ENCODE measurements at places on chromosomes 1 and 21.

DNA sequence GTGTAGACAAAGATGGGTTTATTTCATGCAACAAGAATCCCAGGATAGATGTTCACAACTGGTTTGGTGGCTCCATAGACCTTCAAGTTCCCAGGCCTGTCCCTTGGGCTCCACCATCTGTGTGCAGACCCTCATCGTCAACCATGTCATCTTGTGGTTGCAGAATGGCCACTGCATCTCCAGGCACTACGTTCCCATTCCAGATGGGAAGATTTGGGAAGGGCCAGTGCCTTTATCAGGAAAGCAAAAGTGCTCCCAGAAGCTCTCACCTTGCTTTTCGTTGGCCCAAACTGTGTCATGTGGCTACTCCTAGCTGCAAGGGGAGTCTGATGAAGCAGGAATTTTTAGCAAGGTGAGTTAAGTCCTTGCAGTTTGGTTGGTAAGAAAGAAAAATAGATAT is 12.8 kb downstream of the TMCC2 start:
- no peak for DNase-seq

- no peak for DNase-seq
Observed at GRCh38 chr21:35046263-35046624, 2.9 kb downstream of the RUNX1 start.

DNA sequence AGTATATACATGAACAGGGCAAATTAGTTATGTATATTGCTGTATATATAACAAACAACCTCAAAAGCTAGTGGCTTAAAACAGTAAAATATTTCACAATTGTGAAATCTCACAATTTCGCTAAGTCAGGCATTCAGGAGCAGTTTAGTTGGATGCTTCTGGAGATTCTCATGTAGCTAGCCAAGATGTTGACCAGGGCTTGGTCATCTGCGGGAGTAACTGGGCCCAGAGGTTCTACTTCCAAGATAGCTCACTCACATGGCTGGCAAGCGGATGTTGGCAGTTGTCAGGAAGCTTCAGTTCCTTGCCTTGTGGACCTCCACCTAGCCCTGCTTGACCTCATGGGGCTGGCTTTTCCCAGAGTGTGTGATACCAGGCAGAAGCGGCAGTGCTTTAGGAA is 95.6 kb downstream of the TTC3 start:
- DNase-seq, result no peak

DNA sequence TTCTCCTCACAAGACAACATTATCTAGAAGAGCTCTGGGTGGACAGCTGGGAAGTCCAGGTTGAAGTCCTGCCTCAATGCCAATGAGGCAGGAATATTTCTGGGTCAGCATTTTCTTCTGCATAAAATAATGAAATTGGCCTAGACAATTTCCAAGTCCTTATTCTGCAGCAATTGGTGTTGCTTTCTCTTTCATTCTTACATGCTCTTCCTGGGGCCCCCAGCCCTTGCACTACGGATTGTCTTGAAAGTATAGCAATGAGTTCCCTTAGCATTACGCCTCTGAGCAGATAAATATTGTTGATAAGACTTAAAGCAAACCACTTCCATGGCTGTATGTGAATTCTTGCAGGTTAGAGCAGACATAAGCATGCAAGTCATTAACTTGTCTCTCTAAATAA is 188.5 kb downstream of the TGFBR3 start:
- peak; percentile 34 for DNase-seq

- no peak for DNase-seq
Observed at GRCh38 chr1:211511947-211512346, 20.0 kb upstream of the RD3 start.

DNA sequence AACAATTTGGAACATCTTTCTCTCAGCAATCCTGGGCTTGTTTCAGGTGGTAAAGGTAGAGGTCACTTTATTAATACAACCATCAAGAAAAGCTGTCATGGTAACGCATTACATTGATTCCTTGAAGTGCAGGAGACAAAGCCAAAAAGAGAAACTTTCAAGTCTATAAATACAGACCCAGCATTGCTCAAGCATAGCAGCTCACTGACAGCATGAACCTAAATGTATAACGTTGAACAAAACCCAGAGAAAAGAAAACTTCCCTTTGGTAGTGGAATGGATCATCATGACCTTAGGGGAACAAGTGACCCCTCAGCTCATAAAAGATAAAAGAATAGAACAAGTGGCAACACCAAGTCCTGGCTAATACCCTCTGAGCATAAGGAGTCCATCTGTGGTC is 332.2 kb downstream of the NTNG1 start:
- no peak for DNase-seq

GRCh38 chr1:25544243-25544764 is 898 bp downstream of the LDLRAP1 start:
- DNase-seq, result no peak

All from stimulated activated CD4-positive, alpha-beta T cell treated with anti-CD3 and anti-CD28 coated beads, Interleukin-2, amount 100 ng/mL, for 24 hours (primary cell).